ENCODE measurements at places on chromosomes 4 and X.

- peak; percentile 83 for DNase-seq
Observed at GRCh38 chr4:186724058-186724863, 605 bp upstream of the FAT1 start.

DNA sequence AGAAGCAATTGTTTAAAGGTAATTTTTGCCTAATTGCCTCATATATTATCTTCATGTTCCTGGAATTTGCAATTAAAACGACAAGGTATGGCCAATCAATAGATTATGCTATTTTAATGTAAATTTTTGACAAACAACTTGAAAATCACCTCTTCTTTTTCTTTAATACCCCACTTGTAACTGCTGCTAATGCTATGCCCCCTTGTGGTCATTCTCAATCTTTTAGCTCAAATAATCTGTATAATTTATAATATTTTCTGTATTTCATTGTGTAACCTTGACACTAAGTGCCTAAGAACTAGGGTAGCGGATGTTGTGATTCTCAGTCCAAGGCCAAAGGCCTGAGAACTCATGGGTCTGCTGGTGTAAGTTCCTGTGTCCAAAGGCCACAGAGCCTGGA lies 831.7 kb upstream of the POU3F4 start:
- no peak for DNase-seq

DNA sequence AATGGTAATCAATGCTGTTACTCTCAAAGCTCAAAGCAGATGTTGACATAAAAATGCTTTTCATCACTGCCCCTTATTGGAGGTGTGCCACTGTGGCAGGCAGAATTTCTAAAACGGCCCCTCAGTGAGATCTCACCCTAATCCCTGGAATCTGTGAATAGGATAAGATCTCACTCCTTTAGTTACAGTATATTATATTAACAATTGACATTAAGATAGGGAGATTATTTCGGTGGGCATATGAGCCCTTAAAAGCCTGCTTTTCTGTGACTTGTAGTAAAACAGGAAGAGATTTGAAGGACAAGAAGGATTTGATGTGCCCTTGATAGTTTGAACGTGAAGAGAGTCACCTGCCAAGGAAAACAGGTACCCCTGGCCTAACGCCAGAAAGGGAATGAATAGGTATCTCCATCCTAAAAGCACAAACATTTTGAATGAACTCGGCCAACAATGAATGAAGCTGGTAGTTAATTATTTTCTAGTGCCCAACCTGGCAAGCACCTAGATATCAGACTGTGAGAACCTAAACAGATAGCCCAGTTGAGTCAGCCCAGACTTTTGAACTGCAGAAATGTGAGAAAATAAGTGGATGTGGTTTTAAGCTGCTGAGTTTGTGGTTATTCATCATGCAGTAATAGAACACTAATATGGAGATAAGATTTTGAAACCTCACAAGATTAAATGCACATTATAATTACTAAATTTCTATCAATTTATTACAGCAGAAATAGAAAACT lies 881.6 kb downstream of the PCDH18 start:
- DNase-seq, result peak; percentile 49

DNA sequence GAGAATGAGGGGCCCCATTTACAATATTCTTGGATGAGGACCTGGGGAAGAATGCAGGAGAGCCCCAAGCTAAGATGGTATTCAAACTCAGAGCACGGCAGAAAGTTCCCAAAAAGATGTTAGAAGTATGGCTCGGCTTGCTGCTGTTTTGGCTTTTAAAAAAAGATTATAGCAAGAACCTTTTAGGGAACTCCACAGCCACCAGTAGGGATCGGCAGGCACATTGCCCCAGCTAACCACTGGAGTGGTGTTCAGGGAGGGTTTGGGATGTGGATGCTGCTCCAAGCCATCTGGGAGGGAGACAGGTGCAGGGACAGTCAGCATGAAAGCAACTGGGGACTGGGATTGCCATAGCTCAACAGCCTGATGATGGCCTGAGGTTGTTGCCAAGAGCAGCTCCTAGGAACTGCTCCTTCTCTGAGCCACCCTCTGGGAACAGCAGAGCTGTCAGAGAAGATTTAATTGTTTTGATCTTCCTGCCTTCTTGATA lies 63.0 kb downstream of the SORBS2 start:
- no peak for DNase-seq

- no peak for DNase-seq
Observed at GRCh38 chr4:49058306-49058705, 72.2 kb downstream of the CWH43 start.

DNA sequence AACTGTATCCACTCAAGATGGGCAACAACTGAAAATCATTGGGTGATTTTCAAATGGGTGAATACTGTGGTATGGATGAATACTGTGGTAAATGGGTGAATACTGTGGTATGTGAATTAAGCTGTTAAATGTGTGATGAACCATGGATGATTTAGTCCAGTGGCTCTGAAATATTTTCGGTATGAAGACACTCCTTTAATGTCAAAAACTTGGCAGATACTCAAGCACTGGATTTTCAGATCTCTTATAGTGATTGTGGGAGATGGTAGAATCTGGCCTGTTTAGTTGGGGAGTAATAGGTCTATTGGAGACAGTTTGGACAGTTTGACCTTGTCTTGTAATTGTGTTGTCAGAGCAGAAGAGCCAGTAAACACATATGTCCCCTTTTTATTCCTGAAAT lies 45.7 kb downstream of the SSX7 start:
- no peak for DNase-seq

- peak; percentile 66 for DNase-seq
Observed at GRCh38 chr4:15149839-15150592, 147.7 kb downstream of the CPEB2 start.

DNA sequence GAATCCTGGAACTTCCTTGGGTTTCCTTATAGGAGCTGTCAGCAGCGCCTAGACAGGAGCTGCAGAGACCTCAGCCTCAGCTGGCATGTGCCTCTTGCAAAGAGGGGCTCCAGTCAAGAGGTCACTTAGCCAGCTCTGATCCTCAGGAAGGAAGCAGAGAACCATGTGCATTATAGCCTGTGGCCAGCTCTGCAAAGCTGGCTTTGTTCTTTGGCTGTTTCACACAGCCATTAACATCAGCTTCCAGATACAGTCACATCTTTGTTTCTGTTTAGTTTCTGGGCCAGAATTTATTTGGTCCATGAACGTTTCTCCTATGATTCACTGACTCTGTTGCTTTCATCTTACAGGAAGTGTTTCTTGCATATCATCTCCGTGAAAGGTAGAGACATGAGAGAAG lies 92.4 kb downstream of the CC2D2A start:
- DNase-seq, result no peak

DNA sequence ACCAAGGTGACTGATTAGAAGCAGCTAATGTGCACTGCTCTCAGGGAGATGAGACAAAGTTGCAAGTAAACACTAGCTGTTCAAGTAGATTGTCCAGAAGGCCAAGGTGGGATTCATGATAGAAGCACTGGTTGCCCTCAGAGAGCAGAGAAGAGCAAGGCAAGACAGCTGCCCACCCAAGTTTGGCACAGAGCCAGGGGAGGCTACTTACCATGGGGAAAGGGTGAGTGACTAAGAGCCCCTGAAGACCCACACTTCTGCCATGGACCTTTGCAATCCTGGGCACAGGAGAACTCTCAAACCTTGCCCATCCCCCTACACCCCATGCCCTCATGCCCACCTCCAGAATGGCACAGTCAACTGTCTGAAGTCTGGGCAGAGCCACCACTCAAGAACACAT lies 68.3 kb downstream of the SPIN4 start:
- no peak for DNase-seq

GRCh38 chr4:40223343-40223742 lies 26.5 kb downstream of the RHOH start:
- no peak for DNase-seq

DNA sequence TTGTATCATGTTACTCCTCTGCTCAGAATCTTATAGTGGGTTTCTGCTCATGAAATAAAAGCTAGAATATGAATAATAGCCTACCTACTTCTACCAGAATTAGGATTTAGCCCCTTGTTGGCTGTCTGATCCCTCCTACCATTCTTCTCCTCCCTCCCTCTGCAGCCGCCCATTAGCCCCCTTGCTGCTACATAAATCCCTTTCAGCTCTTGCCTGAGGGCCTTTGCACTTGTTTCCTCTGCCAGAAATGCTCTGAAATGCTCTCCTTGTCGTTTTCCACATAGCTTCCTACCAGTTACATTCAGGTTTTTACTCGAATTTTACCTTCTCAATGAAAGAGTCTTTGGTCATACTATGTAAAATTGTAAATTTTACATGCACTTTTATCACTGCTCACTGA lies 159.2 kb downstream of the ADGRL3 start:
- no peak for DNase-seq

DNA sequence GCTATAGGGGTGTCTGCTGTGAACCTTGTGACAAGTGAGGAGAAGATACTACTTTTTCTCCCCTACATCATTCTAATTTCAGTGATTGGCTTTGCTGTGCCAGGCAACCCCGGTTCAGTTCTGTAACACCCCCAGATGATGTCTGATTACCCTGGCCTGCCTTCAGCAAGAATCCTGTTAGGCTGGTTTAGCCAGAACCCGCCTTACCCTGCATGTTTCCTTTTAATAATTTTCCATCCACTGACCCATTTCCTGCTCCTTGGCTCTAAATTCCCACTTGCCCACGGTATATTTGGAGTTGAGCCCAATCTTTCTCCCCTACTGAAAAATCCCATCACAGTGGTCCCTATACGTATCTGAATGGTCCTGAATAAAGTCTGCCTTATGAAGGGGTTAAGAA lies 46.5 kb upstream of the HPSE start:
- no peak for DNase-seq

GRCh38 chr4:20383969-20384368 lies 132.3 kb downstream of the SLIT2 start:
- DNase-seq, result no peak

GRCh38 chr4:140219567-140219966 lies 65.6 kb upstream of the MAML3 start:
- no peak for DNase-seq

- no peak for DNase-seq
Observed at GRCh38 chrX:140975472-140975871, 26.9 kb upstream of the SPANXB1 start.

- DNase-seq, result no peak
Observed at GRCh38 chr4:7753931-7754465, 185.7 kb downstream of the AFAP1 start.

- DNase-seq, result peak; percentile 84
Observed at GRCh38 chr4:169351872-169352271, 81.1 kb upstream of the SH3RF1 start.

- DNase-seq, result peak; percentile 72
Observed at GRCh38 chr4:76897536-76898384, at the start of gene SOWAHB. Gene SOWAHB (minus strand): TSS chr4:76898144. CDS start chr4:76897849, 295 bp downstream.

DNA sequence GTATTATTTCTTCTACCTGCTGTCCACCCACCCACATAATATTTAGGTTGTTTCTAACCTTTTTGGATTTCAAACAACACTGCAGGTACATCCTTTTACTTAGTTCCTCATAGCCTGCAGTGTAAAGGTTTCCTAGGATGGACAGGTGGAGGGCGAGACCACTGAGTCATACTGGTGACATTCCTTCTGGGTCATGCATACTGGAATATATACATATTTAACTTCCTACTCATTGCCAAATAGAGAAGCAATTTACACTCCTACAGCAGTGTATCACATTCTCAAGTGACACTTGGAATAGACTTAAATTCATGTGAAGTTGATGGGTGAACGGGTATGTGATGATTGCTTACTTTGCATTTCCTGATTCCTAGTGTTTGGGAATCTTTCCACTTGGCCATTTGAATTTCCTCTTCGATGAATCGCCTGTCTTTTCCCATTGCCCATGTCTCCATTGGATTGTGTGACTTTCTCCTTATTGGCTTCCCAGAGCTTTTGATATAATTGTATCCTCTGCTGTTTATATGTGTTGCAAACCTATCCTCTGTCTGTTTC lies 8.2 kb upstream of the PPP2R2C start:
- no peak for DNase-seq

GRCh38 chr4:125316791-125317524 lies 2.2 kb downstream of the FAT4 start:
- no peak for DNase-seq
